ENCODE measurements at places on chromosomes 7 and 10. TPM values are rescaled to one million over a fixed set of nuclear protein-coding genes. Genes with fewer than 3 reads are reported as not detected.

Gene RBM20
- total RNA-seq = 0.45 TPM

Gene ZDHHC4
- total RNA-seq = 31.4 TPM

Gene PFKP
- total RNA-seq = 242 TPM

Gene AKR1E2
- total RNA-seq = 5.6 TPM

Gene CTAGE4
- total RNA-seq = 1.8 TPM

Gene GOLGA7B
- total RNA-seq = 0.80 TPM

Gene IDI2
- total RNA-seq = not detected

DNA sequence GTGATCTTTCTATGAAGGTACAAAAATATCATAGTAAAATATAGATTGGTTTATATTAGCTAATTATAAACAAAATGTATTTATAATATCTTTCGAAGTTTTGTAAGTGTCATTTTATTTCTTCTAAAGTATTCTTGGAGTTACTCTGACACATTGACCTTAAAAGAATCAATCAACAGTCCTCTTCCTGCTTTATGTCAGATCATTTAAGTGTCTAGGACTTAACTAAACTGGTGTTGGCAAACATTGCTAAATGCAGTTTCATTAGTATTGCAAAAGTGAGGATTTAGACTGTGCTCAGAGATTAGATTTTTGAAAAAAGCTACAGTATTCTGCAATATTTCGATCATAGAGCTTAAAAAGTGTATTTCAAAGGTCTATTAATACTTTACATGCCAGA lies 10.3 kb downstream of the GLCCI1 start:
- DNase-seq = no peak

DNA sequence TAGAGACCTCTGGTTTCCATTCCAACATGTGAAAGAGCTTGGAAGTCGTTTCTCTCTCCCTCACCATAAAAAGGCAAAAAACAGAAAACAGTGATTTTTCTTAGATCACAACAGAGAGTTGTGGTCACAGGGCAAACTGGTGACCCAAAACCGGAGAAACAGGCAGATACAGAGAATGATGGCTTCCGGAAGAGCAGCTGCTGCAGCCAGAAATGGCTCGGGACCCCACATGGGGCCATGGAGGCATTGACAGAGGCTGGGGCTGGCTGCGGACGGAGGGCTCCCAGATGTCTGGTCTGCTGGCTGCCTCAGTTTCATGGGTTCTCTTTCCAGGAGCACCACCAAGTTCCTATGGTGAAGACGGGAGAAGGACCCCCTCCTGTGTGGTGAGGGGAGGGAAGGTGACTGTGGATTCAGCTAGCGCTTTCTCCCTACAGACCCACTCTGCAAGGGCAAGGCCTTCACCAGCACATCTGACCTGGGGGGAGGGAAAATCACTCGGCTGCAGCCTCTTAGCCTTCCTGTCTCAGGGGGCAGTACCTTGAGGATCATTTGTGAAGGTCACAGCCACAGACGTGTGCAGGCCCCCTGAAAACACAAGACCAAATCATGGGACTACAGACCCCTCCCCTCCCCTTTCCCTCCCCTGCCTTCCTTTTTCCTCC lies 81.4 kb downstream of the WDR37 start:
- DNase-seq = no peak

GRCh38 chr7:27207348-27207985 lies 7.6 kb upstream of the HOXA13 start:
- DNase-seq = no peak

DNA sequence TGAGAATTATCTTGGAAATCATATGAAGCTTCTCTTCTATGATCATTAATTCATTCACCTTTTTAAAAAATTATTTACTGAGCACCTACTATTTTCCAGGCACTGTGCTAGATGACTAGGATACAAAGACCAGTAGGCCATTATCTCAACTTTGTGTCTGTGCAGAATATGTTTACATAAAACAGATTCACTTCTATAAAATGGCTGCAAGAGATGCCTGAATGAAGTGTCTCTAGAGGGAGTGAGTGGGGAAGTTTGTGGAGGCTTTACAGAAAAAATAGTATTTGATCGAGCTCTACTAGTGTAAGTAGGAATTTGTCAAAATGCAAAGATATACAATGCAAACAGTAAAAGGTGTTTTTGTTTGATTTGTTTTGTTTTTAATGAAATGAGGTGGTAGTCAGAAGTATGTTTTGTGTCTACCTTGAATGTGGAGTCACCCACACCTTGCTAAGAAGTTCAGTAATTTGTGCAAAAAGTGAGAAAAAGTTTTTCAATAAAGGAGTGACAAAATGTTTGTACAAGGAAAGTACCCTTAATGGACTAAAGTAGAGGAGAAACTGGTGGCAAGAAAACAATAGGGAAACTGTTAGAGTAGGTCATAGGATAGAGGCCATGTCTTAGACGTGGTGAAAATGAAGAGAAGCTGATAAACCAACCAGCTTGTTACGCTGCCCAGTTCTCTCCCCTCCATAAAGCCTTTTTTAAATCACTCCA lies 125.5 kb downstream of the KCND2 start:
- no peak for DNase-seq

DNA sequence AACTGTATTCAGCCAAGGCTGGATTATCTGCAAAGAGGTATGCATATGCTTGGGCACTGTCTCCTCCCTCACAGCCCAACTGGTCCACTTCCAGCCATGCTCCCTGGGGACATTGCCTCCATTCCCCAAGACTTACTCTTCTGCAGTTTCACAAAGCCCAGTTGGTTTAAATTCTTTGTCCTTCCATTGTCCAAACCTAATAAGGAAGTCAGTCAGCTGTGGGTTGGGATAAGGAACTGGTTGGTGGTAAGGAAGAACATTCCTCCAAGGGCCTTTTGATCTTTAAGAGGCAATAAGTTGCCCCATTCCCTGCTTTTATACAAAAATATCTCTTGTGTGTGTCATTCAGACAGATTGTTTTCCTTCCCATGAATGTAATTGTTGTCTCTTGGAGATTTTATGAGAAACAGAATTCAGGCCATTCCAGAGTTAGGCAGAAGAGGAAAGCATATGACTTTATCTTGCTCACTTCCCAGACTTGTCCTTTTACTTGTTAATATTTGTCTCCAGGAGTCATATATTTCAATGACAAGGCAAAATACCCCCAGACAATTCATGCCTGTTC lies 673.7 kb downstream of the SUGCT start:
- no peak for DNase-seq

GRCh38 chr10:4131407-4132215 lies 346.6 kb upstream of the KLF6 start:
- peak; percentile 26 for DNase-seq

GRCh38 chr10:133378251-133379096 lies 588 bp upstream of the PAOX start:
- peak; percentile 67 for DNase-seq

All from activated naive CD8-positive, alpha-beta T cell treated with anti-CD3 and anti-CD28 coated beads for 36 hours (primary cell).